ENCODE measurements at places on chromosomes 3 and 15.

DNA sequence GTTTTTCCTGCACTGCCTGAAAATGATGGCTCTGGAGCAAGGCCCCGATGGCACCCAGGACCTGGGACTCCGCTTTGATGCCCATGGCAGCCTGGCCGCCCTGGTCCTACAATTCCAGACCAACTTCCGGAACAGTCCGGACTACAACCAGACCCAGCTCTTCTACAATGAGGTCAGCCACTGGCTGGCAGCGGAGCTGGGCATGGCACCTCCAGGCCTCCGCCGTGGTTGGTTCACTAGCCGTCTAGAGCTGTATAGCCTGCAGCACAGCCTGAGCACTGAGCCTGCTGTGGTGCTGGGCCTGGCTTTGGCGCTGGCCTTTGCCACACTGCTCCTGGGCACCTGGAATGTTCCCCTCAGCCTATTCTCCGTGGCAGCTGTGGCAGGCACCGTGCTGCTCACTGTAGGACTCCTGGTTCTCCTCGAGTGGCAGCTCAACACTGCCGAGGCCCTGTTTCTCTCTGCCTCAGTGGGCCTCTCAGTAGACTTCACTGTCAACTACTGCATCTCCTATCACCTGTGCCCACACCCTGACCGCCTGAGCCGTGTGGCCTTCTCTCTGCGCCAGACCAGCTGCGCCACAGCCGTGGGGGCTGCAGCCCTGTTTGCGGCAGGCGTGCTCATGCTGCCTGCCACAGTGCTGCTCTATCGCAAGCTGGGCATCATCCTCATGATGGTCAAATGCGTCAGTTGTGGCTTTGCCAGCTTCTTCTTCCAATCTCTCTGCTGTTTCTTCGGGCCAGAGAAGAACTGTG lies 10.9 kb downstream of the DISP2 start:
- DNase-seq, result no peak

- no peak for DNase-seq
Measured at GRCh38 chr15:58518626-58519025, 86.8 kb downstream of the LIPC start.

GRCh38 chr15:39936187-39936586 lies 2.3 kb downstream of the EIF2AK4 start:
- DNase-seq, result no peak

DNA sequence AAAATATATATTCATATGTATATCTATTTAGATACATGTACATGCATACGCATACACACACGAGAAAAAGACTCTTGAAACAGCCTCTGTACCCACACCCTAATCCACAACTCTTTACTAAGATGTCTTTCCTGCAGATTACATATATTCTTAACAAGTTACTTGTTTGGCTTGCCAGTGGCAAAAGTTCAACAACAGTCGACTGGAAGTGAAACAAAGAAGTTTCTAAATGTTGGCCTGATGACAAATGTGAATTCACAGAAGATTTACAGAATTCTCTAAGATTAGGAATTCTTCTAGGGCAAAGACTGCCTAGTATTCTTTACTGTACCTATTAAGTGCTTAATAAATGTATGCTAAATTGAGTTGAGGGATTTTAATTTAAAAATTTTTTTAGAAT lies 116.8 kb downstream of the CDIN1 start:
- DNase-seq, result no peak

DNA sequence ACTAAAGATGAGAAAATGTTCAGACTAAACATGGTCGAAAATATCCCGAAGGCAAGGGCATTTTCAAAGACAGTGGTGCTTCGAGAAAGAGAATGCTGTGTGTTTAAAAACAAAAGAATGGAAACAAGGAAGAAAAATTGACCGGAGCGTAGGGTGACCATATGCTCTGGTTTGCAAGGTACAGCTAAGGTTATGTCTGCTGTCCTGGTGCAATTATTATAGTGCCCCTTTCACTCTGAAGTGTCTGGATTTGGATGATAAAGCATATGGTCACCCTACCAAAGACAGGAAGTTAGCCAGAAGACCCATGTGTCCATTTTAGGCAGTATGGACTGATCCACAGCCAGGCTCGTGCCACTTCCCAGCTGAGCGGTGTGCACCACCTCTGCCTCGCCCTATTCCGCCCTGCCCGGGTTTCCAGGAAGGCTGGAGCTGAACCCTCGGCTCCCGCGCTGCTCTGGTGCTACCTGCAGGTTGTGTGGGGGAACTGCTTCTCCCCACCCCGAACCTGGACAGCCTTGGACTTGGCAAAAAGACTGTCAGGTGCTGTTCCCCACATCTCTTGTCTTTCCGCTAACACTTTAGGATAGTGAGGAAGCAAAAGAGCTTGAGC lies 25.2 kb downstream of the GOLGA6D start:
- DNase-seq, result peak; percentile 43

DNA sequence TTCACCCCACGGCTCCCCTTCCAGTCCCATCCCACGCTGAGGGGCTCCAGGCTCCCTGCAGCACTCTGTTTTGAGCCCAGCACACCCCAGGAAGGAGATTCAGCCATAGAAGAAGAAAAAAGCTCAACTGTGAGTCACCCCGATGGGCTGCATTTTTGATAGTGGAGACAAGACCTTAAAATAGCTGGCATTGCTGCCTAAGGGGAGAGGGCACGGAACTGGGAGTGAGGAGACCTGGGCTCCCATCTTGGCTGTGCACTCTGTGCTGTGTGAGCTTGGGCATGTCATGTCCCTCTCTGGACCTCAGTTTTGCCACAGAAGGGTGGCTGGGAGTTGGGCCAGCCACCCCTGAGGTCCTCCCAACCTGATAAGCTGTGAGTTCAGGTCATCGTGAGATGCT lies 57.2 kb upstream of the SMAD6 start:
- no peak for DNase-seq

DNA sequence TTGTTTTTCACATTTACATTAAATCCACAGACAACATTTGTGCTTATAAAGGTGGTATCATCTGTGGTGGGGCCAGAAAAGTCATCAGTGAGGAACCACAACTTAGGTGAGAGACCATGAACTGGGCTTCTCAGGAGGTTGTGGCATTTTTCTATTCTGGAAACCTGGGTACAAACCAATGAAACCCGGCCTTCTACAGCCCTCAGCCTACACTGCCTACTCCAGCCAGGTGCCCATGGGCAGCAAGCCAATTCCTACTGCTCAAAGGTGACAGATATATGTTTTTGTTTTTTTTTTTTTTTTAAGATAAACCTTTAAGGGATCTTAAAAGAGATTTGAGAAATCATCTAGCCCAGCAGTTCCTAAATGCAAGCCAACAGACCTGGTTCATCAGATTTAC lies 20.3 kb downstream of the SPG21 start:
- DNase-seq, result no peak

DNA sequence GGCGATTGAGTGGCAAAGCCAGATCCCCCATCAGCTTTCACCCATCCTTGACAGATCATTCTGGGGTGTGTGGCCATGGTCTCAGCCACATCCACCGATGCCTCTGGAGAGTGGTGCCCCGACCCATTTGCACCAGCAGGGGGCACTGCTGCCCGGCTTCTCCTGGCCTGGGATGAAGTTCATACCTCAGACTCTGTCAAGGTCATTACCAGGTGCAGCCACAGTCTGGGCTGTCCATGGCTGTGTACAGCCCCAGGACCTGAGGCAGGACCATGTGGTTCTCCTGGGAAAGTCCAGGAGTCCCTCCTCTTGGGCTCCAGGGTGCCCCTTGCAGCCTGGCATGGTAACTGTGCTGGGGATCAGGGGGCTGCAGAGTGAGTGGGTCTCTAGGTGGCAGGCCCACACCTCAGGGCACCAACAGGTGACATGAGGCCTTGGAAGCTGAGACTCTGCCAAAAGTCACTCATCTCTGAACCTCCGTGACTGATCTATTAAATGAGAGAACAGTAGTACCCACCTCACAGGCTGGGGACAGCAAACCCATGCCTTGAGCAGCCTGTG lies 67.2 kb downstream of the CACNA2D2 start:
- DNase-seq, result no peak

- no peak for DNase-seq
Measured at GRCh38 chr3:121436074-121436473, 109.7 kb downstream of the POLQ start.

GRCh38 chr15:35061825-35062737 lies 23.0 kb downstream of the NANOGP8 start:
- DNase-seq, result no peak

- DNase-seq, result no peak
Measured at GRCh38 chr3:125023833-125024555, 31.8 kb downstream of the HEG1 start.

DNA sequence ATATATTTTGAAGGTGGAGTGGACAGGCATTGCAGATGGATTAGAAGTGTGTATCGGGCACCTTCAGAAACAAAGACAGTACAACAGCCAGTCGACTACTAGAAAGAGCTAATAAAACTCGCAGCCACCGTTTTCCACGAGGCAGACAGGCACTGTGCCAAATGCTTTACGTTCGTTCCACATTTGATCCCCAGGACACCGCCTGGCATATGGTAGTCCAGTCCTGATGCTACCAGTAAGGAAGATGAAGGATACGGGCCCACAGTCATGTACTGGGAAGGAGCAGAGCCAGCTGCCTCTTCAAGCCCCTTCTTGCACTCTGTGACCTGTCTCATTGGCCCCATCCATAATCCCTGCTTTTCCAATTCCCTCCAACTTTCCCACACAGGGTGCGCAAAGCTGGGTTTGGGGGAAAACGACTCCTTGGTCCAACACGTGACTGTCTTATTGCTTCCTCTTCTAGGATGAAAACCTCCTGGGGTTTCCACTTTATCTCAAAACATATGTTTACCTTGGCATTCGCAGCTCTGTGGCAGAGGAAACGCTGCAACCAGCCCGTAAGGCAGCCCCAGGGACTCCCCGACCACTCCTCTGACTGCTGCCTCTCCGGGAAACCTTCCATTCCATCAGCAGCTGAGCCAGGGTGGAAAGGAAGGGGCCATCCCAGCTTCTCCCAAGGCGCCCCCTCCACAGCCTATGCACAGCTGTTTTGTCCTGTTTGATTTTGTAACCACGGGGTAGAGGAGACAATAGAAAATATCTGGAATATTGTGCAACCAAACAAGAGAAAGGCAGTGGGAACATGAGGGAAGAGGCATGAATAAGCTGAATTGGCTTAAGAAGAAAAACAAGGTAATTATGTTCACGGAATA lies 107.4 kb downstream of the ADAMTS17 start:
- DNase-seq, result no peak

DNA sequence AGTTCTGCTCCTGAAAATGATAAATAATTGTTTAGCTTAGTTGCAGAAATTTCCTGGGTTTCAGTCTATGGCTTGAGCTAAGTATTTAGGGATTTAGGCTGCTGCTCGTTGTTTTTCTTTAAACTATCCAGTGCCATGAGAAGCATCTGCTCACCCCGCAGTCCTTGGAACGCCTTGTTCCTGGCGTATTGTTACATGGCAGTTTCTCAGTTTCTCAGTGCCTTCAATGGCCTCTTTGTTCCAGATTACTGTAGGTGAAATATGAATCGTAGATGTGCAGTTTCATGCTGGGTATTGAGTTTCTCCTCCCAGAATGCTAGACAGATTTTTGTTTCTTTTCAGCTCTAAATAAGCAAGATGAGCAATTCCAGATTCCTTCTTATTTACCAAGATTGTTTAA lies 269.5 kb upstream of the GBE1 start:
- DNase-seq, result no peak

- no peak for DNase-seq
Measured at GRCh38 chr3:45198264-45199260, 27.5 kb downstream of the TMEM158 start.

DNA sequence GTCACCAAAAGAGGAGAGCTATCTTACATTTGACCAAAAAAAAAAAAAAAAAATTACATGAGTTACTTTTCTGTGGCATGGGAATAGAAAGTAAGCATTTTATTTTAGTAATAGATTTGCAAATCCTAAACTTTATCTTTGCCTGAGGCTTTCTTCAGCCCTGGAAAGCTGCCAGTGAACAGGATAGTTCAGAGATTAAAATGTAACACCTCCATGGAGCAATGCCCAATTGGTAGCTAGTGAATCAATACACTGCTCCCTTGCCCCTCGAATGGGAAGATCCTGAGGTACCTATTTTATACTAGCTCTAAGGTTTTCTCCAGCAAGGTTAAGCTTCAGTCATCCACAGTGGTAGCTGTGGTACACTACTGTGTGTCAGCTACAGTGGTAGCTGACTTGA lies 867.1 kb downstream of the NAALADL2 start:
- no peak for DNase-seq

DNA sequence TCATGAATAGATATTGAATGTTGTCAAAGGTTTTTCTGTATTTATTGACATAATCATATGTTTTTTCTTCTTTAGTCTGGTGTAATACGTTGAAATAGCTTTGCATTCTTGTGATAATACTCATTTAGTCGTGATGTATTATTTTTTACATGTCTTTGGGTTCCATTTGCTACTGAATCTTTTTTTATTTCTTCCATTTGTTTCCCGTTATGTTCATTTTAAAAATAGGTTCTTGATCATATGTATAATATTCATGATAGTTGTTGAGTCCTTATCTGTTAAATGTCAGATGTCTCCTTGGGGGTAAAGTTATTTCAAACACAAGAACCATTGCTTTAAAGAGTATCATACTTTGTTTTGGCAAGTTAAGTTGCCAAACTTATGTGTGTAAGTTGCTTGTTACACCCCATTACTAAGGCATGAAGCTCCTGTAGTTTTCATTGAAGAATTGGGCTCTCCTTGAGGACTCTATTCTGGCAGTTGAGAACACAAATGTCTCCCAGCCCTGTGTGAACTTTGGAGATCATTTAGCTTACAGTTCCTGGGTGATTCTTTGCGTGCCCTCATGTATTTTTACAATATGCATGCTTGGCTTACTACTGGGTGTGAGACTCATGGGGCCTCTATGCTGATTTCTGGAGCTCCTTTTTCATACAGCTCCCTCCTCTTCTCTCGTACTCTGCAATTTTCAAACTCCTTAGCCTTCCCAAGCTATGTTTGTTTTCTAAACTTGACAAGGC lies 8.3 kb downstream of the AKAP13 start:
- no peak for DNase-seq

- peak; percentile 11 for DNase-seq
Measured at GRCh38 chr3:128076483-128077201, 24.4 kb downstream of the SEC61A1 start.

- no peak for DNase-seq
Measured at GRCh38 chr15:73748730-73749129, 4.4 kb downstream of the INSYN1 start.

DNA sequence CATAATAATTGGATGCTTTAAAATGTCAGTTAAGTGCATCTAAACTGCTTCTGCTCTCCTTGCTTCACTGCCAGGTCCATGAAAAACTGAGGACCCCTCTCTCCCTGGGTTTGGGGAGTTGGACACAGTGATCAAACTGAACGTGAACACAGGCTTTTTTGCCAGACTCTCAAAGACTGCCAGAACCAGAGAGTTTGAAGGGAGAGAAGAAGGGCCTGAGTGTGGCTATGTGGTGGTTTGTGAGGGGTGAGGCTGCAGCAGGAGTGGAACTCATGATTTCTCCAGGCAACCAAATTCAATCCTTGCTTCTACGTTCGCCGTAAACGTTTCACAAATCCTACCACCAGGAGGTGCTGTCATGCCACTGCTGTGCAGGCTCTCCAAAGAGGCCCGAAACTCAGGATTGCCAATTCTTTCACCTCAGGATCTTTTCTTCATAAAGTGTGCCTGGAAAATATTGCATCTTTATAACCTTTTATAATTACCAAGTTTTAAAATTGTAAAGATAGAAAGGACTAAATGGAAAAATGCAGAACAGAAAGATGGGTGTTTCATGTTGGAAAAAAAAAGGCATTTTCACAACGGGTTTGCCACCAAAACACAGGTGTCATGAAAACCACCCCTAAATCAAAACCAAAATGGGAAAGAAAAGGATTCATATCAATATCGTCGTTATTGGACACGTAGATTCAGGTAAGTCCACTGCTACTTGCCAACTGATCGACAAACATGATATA lies 19.7 kb downstream of the TM4SF4 start:
- no peak for DNase-seq

- no peak for DNase-seq
Measured at GRCh38 chr15:78927077-78927790, 17.6 kb downstream of the CTSH start.

Measured in NCI-H2171 (cell line).